CD4-positive, alpha-beta T cell treated with Interleukin-15 for 1 hour (primary cell): ENCODE measurements at places on chromosomes 5 and 9.

DNA sequence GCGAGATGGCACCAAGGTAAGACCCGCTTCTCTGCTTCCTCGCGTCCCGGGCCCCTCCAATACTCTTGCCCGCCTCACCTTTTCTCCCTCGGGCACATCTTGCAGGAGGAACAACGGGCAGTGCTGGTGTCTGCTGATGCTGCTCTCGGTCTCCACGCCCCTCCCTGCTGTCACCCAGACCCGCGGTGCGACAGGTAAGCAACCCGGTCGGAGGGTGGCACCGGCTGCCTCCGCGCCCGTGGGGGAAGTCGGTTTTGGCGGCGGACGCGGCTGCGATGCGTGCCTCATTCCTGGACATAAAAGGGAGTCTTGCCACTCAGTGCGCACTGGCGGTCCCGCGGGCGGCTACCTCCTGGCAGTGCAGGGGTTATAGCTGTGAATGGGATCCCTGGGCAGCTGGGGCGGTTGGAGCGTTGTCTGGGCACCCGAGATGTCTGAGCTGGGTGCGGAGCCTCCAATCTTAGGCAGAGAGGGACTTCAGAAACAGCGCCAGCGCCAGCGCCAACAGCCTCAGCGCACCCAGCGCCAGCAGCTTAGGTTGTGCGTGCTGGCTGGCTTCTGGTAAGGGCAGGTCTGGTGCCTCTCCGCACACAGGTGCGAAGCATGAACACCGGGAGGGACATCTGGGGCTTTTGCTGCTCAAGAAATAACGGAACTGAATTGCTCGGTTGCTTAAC, 488 bp downstream of the COL15A1 start:
- DNase-seq, result no peak

DNA sequence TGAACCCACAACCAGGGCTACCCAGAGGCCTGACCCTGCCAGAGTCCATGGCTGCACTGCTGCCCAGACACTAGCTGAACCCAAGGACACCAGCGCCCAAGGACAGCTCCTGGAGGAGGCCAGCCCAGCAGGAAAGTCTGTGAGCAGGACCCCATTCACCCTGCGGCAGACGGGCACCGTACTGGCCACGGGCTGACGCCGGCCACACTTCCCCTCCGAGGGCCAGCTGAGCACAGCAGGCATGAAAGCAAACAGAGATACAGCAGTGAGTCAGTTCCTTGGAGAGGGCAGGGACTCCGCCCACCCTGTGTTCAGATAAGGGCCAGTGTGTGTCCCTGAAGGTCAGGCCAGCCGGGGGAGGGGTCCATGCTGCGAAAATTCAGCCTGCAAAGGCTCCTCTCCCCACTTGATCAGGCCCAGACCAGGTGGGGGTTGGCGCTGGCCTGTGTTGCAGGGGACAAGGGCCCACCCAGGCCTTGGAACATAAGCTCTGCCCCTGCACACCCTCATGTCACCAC, 3.2 kb downstream of the RNF208 start:
- no peak for DNase-seq

DNA sequence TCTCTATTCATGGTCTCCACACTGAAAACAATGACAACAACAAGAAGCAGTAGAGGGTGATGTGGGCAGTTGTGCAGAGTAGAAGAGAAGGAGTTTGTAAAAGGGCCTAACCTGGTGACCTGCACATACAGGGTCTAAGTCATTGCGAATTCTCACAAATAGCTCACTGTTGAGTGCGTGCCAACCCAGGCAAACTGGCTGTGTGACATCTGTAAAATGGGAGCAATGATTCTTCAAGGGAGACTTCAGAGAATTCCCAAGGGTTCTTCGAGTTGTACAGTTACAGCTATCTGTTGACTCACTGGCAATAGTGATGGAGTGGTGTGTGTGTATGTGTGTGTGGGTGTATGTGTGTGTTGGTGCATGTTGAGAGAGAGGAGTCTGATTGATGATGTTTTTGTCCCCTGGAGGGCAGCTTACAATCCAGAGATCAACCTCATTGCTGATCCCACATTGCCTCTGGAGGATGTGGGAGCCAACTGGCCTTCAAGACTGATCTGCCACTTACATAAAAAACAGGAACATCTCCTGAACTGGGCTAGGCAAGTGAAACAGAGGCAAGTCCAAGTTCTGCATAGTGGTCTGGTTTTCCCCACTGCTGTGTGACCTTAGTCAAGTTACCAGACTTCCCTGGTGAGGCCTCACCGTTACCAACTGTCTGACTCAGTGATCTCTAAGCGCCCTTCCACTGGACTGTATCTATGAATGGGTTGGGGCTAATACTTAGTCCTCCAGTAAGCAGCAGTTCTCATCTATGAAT, 3.2 kb downstream of the FAT2 start:
- no peak for DNase-seq

GRCh38 chr9:136377341-136378169, 4.1 kb upstream of the CARD9 start:
- DNase-seq, result no peak

DNA sequence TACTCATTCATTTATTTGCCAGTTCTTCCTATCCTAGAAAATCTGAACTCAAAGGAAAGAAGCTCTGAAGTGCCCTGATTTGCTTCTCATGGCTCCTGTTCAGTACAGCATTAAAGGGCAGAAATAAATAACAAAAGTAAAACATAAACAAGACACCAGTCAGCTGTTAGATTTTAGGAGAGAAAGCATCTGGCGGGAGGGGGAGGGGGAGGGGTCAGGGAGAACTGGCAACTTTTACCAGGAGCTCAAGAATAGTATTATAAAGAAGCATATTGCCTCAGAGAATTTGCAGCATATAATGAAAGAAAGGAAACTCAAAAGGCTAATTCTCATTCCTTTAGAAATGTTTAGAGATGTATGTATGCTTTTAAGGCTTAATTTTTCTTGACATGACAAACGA, 68.1 kb downstream of the SEMA6A start:
- no peak for DNase-seq

DNA sequence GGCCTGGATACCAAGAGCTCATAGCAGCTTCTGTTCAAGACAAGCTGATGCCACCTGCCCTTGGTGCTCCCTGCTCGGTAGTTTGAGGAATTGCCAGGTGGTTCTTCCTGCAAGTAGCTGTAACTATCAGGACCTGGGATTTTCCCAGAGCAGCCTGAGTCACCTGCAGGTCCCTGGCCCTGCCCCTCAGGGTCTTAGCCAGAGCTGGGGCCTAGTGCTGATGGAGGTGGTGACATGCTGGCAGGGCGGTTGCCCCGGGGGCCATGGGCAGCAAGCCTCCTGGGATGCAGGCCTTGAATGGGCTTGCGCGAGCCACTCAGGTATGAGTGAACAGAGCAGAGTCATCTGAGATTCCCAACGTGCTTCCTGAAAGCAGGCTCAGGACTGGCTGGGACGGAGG, 262.3 kb downstream of the HSPA4 start:
- no peak for DNase-seq

DNA sequence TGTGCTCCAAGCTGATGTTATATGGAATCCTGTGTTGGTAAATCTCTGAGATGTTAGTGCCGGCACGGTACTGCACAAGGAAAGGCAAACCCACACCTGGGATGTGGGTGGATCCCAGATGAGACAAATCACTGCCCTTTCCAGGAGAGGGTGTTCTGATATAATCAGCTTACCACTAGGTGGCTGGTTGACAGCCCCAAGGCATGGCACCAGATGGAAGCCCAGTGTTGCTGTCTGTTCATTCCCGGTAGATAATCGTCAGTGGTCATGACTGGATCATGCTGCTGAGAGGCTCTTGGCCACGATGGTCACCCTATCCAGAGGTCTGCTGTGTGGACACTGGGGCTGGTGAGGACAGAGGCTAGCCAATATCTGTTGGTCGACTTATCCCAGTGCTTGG, 184.0 kb downstream of the CACNA1B start:
- no peak for DNase-seq

DNA sequence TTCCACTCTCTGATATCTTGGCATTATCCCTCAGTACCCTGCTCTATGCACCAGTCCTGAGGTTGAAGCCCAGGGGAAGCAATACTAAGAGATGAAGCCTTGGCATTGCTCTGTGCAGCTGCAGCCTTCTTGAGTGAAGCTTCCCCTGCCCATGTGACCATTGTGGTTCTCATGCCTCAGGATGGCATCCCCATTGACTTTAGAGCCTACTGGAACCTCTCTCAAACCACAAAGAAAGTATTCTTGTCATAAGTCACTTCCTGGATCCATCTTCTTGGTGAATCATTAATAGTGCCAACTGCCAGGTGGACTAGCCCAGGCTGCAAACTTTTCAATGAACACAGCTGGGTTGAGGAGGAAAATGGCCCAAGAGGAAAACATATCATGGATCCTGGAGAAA, 283.9 kb upstream of the RFX3 start:
- DNase-seq, result no peak

GRCh38 chr5:180173875-180174586, 35.0 kb downstream of the RASGEF1C start:
- DNase-seq, result no peak

GRCh38 chr9:133533857-133534256, 647 bp upstream of the ADAMTSL2 start:
- no peak for DNase-seq

GRCh38 chr9:105930011-105930627, 235.8 kb downstream of the TMEM38B start:
- DNase-seq, result no peak

GRCh38 chr5:81971111-81971711, 612 bp upstream of the ATG10 start:
- DNase-seq, result no peak

DNA sequence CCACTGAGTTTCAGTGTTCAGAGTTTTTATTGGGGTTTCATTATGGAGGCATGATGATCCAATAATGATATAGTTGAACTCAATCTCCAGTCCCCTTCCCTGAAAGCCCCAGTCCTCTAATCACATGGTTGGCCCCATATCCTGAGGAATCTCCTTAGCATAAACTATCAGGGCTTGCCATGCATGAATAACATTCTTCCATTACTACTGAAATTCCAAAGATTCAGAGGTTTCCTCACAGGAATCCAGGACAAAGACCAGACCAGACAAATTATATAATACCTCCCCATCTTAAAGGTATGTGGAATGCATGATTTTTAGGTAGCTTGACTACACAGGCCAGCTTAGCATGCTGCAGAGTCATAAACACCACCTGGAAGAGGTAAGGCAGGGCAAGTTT, 15.5 kb upstream of the LRRTM2 start:
- no peak for DNase-seq

DNA sequence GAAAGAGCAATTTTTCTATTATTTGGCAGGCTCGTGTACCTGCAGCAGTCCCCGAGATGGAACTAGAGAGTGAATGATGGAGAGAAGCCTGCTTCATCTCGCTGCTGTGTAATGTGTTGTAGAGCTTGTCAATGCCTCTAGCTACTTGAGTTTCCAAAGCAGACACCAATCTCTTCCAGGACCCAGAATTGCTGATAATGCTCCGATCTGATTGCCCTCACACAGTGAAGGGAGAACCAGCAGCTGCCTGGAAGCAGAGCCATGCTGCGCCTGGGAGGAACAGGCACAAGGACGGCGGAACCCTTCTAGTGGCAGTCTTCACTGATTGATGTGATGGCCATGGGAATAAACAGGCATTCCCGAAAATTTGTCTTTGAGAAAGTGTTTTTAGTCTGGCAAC, 288.0 kb downstream of the ICE1 start:
- no peak for DNase-seq

- no peak for DNase-seq
Observed at GRCh38 chr9:77438653-77439052, 209.5 kb downstream of the GNA14 start.

- no peak for DNase-seq
Observed at GRCh38 chr9:12629067-12629466, 64.1 kb upstream of the TYRP1 start.

DNA sequence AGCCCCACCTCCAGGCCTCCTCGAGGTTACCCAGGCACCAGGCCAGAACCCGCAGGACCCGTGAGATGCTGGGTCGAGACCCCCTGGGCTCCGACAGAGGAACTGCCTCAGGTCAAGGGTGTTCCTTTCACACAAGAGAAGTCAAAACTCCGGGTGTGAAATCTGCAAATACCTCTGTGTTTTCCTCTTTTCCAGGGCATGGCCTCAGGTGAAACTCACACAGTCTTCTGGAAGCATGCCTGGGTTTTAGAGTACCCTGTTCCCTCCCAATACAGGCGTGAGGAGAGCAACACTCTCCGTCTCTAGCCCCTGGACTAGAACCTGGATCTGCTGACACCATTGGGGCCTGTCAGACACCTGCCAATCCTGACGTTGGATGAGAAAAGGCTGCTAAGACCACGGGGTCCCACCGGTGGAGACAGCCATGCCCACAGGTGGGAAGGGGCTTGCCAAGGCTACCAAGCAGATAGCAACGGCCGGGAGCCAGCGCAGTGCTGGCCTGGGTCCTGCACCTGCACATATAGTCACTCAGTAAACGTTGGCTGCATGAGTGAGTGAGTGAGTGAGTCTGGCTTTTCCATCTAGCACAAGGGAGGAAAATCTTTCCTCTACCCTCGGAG, 182.0 kb upstream of the PPP1R26 start:
- no peak for DNase-seq

GRCh38 chr9:88106492-88106891, 31.8 kb downstream of the SPATA31C2 start:
- no peak for DNase-seq

GRCh38 chr9:105173306-105173705, 71.1 kb upstream of the SLC44A1 start:
- no peak for DNase-seq

- DNase-seq, result no peak
Observed at GRCh38 chr5:157348049-157348400, 82.1 kb downstream of the CYFIP2 start.

GRCh38 chr5:31886206-31886605, 247.3 kb downstream of the PDZD2 start:
- DNase-seq, result no peak

GRCh38 chr5:31962351-31962751, 211.8 kb downstream of the GOLPH3 start:
- DNase-seq, result no peak

- no peak for DNase-seq
Observed at GRCh38 chr5:131983244-131983771, 28.1 kb downstream of the ACSL6 start.

DNA sequence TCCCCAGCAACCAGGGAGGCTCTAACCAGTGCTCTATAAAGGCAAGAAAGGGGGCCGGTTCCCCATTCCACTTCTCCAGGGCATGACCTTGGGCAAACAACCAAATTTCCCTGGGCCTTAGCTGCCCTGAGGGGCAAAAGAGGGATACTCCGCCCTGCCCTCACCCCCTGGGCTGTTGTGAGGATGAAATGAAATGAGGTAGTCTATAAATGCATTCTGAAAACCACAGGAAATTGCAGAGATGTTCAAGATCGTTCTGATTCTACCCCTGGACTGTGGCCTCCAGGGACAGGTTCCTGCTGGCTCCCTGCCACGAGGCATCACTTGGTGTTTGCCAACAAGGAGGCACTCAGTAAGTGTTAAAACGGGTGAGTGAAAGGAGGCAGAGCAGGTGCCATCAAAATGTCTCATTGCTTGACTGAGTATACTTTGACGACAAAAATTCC, 5.7 kb downstream of the RAPGEF1 start:
- DNase-seq, result peak; percentile 69

- no peak for DNase-seq
Observed at GRCh38 chr5:142825378-142826089, 55.4 kb downstream of the ARHGAP26 start.

DNA sequence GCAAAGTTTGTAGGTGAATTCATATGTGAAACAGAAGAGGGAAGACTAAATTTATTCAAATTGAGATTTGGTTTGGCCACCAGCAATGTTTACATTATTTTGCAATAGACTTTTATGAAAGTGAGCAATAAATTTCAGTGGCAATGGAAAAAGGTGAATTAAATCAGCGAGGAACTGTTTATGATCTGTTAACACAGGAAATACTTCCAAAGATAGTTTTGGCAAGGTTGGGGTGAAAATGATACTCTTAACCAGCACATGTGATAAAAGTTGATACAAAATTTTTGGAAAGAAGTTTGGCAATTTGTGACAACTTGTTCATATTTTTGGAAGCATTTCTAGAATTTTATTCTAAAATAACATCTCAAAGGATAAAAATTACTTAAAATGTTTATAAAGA, 119.8 kb downstream of the ARHGEF28 start:
- DNase-seq, result no peak
